ENCODE measurements at places on chromosomes 2 and 18.

DNA sequence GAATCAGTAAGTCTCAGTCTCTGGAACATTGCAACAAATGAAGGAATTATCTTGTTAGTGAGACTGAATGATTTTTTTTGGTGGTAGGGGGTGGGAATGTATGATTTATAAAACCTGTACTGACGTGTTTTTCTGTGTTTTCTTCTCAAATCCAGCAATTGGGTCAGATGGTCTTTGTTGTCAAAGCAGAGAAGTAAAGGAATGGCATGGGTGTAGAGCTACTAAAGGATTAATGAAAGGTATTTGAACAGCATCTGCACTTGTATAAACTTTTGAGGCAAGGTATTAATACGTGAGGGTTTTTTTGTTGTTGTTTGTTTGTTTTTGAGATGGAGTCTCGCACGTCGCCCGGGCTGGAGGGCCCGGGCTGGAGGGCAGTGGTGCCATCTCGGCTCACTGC is 10.7 kb downstream of the DDX1 start:
- DNase-seq = no peak

- DNase-seq = no peak
Observed at GRCh38 chr2:230423851-230424458, 8.0 kb downstream of the SP100 start.

DNA sequence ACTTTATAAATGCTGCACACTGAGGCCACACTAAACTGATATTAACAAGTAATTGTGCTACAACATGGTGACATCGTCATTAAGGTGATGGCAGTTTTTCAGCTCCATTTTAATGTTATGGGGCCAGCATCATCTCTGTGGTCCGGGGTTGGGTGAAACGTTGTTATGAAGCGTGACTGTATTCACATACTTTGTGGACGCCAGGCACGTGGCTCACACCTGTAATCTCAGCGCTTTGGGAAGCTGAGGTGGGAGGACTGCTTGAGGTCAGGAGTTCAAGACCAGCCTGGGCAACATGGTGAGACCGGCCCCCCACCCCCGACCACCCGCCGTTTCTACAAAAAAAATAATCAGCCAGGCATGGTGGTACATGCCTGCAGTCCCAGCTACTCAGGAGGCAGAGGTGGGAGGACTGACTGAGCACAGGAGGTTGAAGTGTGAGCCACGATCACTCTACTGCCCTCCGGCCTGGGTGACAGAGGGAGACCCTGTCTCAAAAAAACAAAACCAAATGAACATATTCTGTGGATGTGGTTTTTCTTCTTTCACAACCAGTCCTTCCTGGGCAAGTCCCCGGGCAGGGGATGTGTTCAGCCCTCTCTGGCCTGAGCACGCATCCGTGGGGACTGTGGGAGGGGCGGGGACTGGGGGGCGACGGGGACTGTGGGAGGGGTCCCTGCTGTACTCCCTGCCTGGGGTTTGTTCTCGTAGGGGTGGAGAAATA is 12.9 kb upstream of the GAL3ST2 start:
- DNase-seq = no peak

GRCh38 chr2:172198908-172199307 is 96.2 kb upstream of the DLX2 start:
- no peak for DNase-seq
